Left cardiac atrium (tissue), 4 donors: ENCODE measurements at places on chromosomes 3 and 15. TPM values are rescaled to one million over a fixed set of nuclear protein-coding genes. Genes with fewer than 3 reads are reported as not detected.

ARPIN gene
- total RNA-seq: 13.4 TPM

DHFR2 gene
- 4.0 TPM for total RNA-seq

BFSP2 gene
- total RNA-seq: not detected

SPINK8 gene
- total RNA-seq: not detected

FAM107A gene
- total RNA-seq: 55.1 TPM

ISLR gene
- total RNA-seq: 28.2 TPM

NTRK3 gene
- total RNA-seq: 3.3 TPM

DNA sequence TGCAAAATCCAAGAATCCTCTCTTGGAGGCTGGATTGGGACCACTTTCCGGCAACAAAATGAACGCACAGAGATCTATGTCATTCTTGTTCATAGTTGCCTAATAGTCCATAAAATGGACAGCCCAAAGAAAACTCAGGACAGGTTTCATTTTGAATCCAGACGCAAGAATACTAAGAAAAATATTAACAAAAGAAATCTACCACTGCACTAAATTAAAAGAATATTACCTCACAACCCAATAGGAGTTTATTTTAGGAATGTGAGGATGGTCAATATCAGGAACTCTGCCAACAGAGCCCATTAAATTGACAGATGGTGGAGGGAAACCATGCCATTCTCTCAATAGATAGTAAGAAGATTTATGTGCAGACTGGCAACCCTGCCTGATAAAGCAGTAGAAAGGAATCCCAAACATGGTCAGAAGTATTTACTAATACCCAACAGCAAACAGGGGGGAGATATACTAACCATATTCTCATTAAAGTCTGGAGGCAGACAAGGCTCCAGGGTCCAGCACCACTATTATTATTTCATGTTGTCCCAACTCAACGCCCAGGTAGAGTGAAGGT, 127.6 kb downstream of the SMAD6 start:
- no peak for DNase-seq

- DNase-seq: peak; percentile 78
These were observed 19.2 kb downstream of the RARRES1 start for GRCh38 chr3:158713094-158713499.

DNA sequence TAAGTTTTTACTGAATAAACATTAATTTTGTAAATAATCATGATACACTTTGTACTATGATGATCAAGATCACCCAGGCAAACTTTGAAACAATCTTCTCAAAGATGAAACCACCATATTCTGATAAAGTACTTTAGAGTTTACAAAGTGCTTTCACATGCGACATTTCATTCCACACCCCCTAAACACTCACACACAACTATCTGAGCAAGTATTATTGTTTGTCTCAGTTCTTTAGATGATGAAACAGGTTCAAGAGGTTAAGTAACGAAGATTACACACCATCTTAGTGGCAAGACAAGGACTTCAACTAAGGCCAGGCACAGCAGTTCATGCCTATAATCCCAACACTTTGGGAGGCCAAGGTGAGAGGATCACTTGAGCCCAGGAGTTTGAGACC, 37.6 kb downstream of the ZNF148 start:
- no peak for DNase-seq

DNA sequence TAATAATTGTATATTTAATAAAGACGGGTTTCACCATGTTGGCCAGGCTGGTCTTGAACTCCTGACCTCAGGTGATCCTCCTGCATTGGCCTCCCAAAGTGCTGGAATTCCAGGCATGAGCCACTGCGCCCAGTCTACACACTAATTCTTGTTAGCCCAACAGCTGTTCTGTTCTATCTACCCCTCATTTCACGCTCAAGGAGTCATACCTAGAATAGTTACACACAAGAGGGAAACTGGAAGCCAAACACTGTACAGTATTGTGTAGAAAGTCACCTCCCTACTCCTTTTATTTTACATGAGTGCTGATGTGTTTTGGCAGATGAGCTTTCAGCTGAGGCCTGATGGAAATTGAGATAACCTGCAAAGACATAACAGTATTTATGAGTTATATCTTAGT, 13.4 kb upstream of the CTDSPL2 start:
- DNase-seq: no peak

GRCh38 chr3:179703816-179704215, 51.0 kb downstream of the USP13 start:
- no peak for DNase-seq

GRCh38 chr3:114052216-114052615, 4.1 kb downstream of the CCDC191 start:
- no peak for DNase-seq

- DNase-seq: no peak
These were observed 382 bp upstream of the POMGNT2 start for GRCh38 chr3:43106293-43106628.

DNA sequence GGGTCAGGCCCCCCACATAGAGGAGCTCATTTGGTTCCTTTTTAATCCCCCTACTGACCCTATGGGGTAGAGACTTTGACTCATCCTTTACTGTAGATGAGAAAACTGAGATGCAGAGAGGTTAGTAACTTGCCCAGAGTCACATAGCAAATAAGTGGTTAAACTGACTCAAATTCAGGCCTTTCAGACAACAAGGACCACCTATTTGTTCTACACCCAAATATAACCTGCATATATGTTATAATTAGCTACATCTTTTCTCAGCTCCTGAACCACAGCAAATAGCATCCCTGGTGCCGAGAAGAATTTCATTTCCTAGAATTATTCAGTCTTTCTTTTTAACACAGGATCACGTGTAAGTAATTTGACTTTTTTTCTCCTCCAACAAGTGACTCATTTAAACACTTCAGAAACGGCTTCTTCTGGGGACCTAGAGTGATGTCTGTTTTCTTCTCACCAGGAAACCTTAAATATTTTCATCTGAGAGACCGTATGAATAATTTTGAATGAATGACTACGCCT, 57.4 kb downstream of the MGLL start:
- DNase-seq: no peak

- DNase-seq: no peak
These were observed 14.7 kb downstream of the THBS1 start for GRCh38 chr15:39595338-39596221.

- DNase-seq: no peak
These were observed 2.9 kb upstream of the TNK2 start for GRCh38 chr3:195911041-195911945.
